ENCODE measurements at places on chromosomes 16 and 17.
A peak's percentile ranks its signal among the peaks of the same experiment; 100 is the strongest.

GRCh38 chr17:44191941-44192496 lies 5.2 kb downstream of the TMUB2 start:
- DNase-seq: no peak

DNA sequence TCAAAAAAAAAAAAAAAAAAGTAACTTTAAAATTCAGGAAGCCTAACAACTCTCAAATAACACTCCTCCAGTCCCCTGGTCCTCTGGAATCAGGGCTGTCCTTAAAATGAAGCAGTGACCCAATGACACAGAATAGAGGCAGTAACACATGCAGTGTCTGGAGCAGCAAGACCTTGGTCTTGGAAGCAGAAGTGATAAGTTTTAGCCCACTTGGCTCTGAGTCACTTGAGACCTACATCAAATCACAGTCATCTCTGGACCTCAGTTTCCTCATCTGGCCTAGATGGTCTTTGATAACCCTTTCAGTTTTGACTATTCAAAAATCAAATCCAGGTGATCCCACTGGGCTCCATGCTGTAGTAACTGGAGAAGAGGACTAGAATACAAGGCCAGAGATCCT lies 39.0 kb downstream of the LYRM1 start:
- no peak for DNase-seq

DNA sequence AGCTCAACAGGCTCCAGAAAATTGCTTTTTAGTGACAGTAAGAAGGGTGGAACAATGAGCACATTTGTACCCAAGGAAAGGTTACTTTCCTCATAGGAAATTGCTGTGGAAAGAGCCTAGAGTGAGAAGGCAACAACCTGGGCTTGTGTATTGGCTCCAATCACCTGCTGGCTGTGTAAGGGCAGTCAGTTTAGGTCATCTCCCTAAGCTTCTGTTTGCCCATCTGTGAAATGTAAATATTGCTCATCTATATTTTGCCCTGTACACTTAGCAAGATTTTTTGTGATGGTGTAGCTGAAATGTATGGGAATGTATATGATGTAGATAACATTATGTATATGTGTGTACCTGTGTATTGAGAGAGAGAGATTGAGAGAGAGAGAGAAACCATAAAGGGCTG lies 225.2 kb upstream of the MPHOSPH6 start:
- DNase-seq: no peak

DNA sequence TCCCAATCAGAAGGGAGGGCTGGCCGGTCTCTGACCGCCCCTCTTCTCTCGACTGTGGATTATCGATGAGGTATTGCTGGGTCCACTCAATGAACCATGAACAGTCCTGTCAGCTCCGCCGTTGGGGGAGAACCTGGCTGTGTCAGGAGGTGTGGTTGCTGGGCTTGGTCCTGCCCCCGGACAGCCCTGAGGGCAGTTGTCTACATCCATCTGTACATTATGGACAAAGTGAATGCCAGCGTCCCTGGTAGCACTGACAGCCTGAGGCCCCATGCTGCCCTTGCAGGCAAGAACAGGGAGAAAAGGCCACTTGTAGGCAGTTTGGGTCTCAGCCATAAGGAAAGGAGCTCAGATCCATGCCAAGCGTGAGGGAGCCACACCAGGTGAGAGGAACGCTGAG lies 38.9 kb downstream of the ST3GAL2 start:
- DNase-seq: no peak

DNA sequence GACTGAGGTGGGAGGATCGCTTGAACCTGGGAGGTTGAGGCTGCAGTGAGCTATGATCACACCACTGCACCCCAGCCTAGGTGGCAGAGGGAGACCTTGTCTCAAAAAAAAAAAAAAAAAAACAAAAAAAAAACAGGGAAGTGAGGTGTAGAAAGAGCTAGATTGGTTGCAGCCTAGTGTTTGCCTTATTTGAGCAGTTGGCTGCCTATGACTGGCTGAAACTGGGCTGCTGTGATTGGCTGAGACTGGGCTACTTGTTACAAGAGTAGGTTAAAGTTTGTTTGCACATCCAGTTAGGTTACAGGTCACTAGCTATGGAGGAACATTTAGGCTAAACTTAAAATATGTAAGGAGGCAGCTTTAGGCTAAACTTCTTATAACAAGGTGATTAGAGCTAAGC lies 5.7 kb downstream of the DHRS7B start:
- DNase-seq: no peak

DNA sequence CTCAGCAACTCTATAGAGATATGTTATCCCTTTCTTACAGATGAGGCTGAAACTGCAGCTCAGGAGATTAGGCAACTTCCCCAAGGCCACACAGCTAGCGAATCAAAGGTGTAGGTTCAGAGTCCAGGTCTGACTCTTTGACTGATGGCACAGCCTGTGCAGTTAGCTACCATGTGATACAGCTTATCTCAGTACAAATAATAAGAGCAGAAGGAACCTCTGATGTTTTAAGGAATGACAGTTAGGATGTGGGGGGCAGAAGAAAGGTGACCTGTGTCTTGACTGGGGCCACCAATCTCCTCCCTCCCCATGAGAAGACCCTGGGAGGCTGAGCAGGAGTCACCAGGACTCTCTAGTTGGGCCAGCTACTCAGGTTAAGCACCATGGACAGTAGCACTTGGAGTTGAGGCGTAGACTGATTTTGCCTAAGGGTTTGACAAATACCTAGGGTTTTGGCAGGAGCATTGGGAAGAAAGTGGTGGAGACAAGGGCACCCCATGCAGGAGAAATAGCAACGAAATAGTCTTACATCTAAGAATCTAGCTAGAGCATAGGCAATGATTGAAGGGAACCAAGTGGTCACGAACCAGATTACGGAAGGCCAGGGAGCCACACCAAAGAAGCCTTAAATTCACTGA lies 22.8 kb upstream of the ACSM2B start:
- no peak for DNase-seq

DNA sequence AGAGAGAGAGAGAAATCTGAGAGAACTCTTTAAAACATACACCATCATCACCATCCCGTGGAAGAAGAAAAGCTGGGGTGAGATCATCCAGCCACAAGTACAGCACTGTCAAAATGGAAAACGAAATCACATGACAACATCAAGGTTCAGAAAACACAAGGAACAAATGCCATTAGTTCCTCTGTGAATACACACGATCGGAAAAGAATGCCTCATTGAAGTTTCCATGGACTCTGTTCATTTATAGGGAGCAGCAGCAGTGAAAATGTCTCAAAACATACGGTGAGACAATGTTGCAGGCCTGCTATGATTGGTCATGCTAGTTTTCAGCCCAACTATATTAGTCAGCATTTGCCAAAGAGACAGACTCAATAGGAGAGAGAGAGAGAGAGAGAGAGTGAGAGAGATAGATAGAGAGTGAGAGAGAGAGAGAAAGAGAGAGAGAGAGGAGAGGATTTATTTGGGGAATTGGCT lies 4.4 kb downstream of the CFAP97D1 start:
- DNase-seq: no peak

DNA sequence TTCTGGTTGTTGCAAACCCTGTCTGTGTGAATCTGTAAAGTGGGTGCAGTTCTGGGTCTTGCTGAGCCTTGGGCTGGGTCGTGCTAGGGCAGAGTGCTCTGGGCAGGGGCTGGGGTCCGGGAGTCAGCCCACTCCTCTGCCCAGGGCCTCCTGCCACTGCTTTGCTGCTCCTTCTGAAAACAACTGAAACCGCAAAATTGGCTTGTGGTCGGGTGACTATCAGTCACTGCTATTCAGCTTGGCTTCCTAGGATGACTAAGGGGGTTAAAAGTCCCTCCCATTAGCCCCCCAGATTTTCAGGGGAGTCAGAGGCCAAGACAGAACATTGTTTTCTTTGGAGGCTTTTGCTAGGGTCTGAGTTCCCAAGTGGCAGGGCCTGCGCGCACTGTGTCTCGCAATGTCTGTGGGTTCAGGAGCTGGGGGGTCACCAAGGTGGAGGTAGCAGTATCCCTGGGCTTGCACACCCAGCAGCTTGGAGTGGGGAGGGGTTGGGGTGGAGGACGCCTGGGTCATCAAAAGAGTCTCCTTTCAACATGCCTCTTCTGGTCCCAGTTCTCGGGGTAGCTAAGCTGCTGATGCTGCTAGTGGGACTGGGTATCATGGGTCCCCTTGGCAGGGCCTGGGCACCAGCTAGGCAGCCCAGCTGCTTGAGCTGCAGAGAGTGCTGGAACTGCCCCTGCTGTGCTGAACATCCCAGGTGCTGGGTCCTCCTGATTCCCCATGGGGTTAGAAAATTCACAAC lies 13.5 kb upstream of the TBX21 start:
- DNase-seq: peak; percentile 65

- DNase-seq: peak; percentile 65
Observed at GRCh38 chr17:8060274-8060673, 21.4 kb downstream of the ALOX15B start.

DNA sequence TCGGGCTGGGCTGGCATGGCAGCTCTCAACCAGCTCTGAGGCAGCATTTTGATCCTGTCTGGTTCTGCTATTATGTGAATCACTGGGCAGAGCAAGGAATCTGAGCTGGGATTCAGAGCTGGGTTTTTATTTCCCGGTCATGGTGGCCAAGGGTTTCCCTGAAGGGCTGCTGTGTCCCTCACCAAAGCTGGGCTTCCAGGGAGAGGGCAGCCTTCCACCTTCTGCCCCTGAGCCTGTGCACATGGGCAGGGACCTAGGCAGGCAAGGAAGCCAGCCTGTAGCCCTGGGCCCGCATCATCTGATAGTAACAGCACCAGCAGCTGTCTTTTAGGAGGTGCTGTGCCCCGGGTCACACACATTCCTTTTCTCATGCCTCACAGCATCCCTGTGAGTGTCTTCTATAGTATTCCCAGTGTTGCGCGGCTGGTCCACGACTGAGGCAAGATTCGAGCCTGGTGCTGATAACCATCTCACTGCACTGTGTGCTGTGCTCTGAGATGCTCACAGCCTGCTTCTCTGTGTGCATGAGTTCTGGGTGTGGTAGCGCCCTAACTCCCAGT lies 85.3 kb upstream of the PLCG2 start:
- no peak for DNase-seq

DNA sequence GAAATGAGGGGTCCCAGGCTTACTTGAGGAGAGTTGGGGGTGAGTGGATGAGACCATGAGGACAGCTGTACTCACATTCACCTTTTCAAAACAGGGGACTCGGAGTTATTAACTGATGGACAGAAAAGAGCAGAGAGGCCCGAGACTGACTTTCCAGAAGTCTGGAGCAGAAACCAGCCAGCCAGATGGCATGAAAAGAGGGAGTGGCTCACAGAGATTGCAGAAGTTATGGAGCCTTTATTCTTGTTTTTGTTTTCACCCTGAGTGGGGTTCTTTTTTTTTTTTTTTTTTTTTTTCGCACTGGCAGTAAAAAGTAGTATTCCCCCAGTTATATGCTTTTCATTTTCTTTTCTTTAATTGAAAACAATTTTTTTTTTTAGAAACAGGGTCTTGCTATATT lies 18.9 kb downstream of the TVP23A start:
- no peak for DNase-seq
